ENCODE measurements at places on chromosomes 12 and 14. TPM values are rescaled to one million over a fixed set of nuclear protein-coding genes. Genes with fewer than 3 reads are reported as not detected.
A peak's percentile ranks its signal among the peaks of the same experiment; 100 is the strongest.

Gene INHBC
- total RNA-seq = not detected

Gene ASCL1
- total RNA-seq = 0.04 TPM

- no peak overlapping the region for H3K27ac ChIP-seq
- DNase-seq = no peak
- H3K36me3 ChIP-seq = no peaks in the 10 kb centered on the region
- H3K4me1 ChIP-seq = no peaks in the 10 kb centered on the region
- H3K4me3 ChIP-seq = no peak overlapping the region
These were observed 89.3 kb upstream of the TTC7B start for GRCh38 chr14:90905531-90905930.

DNA sequence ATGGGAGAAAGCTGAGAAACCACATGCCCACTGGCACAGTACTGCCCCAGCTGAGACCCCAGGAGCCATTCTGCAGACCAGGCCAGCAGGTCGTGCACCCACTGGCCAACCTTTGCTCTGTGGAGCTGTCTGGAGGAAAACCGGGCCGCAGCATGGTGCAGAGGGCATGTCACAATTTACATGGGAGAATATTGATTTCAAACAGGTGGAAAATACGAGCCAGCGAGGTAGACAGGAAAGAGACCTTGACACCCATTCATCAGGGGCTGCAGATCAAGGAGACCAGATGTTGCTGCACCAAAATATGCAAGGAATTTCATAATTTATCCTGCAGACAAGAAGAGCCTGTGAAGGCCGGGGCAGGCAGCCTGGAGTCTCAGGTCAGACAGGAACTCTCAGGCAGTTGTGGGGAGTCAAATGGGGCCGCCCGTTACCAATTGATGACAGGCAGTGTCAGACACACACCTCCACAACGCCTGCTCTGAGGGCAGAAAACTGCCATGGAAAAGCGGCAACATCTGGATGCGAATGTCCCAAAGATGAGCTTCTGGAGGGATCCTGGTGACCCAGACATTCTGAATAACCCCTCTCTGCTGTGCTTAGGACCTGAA lies 74.6 kb upstream of the BCL11B start:
- peaks cover 5% of the 10 kb centered on the region for H3K27me3 ChIP-seq
- DNase-seq = no peak
- H3K4me3 ChIP-seq = no peak overlapping the region
- H3K36me3 ChIP-seq = no peaks in the 10 kb centered on the region

Gene MAP1LC3B2
- total RNA-seq = 0.71 TPM

Gene EPYC
- 0.04 TPM for total RNA-seq

- H3K4me1 ChIP-seq = no peaks in the 10 kb centered on the region
- no peak overlapping the region for H3K27ac ChIP-seq
- peak; percentile 76 for DNase-seq
- H3K4me3 ChIP-seq = no peak overlapping the region
- H3K27me3 ChIP-seq = no peaks in the 10 kb centered on the region
These were observed 435.0 kb upstream of the STXBP6 start for GRCh38 chr14:25484906-25485305.
